ENCODE measurements at places on chromosomes 3 and 15.
A peak's percentile ranks its signal among the peaks of the same experiment; 100 is the strongest.

- DNase-seq = no peak
Measured at GRCh38 chr15:45703670-45704328, 69.0 kb downstream of the SQOR start.

DNA sequence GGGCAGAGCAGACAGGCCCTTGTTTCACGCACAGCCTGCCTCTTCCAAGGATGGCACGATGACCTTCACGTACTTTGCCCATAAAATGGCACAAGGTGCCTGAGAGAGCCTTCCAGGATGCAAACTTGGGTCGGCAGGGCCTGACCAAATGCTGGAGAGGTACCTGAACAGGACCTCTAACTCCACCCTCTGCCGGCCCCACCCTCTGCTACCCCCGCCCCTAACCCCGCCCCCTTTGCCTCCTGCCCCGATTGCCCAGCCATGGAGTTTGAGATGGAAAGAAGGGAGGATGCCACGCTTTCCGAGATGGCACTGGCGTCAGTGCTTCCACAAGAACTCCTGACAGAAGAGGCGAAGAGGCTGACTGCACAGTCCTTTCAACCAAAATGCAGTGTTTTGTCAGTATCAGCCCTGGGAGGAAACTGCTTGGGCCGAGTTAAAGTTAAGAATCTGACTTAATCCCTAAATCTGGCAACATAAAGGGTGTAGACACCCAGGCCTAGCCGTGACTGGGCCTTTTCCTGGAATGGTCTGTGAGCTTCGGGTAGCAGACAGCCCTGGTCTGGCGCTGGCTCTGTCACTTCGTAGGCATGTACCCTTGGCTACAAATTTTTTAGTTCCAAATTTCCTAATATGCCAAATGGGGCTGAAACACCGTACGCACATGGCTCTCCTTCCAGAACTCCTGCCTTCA lies 230.3 kb upstream of the RGMA start:
- no peak for DNase-seq

DNA sequence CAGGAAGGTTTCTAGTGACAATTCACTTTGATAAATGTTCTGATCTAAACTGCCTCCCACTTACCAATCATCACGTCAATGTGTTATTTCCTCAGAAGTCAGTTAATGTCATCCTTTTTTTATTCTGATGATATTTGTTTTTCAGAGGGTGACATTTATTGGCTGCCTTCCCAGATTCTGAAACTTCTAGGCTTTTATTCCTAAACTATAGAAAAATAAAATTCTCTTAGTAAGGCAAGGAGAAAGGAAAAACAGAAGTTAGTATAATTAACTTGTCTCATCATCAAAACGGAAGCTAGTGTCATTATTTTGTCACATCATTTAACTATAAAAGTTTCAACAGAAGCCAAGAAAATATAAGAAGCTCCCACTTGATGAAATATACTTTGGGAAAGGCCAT lies 100.0 kb upstream of the C3orf80 start:
- DNase-seq = no peak

DNA sequence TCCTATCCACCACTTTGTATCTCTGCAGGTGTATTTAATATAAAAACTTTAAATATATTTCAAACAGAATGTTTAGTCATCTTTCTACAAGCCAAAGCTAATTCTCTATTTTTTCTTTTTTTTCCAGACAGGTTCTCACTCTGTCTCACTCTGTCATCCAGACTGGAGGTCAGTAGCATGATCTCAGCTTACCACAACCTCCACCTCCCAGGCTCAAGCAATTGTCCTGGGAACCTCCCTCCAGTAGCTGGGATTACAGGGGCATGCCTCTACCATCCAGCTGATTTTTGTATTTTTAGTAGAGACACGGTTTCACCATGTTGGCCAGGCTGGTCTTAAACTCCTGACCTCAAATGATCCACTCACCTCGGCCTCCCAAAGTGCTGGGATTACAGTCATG lies 202.6 kb downstream of the VGLL3 start:
- DNase-seq = no peak

- DNase-seq = no peak
Measured at GRCh38 chr15:43144512-43144911, 11.1 kb downstream of the TMEM62 start.

DNA sequence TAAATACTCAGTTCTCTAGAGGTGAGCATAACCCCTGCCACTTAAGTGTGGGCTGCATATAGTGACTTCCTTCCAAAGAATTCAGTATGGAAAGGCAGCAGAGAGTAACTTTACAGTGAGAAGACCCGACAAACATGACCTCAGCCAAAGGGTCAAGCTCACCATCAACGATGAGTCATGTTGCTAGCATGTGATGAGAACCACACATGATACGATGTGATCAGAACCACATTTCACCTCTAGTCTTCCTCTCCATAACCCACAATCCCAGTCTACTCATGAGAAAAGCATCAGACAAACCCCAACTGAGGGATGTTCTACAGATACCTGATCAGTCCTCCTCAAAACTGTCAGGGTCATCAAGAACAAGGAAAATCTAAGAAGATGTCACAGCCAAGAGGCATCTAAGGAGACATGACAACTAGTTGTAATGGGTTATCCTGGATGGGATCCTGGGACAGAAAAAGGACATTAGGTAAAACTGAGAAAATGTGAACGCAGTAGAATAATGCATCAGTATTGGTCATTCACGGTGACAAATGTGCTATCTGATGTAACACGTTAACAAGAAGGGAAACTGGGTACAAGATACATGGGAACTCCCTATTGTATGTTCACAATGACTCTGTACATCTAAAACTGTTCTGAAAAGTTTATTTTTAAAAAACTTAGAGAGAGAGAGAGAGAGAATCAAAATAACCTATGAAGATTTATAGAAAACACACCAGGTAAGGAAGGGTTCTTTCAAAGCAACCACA lies 28.3 kb downstream of the SEC61A1 start:
- DNase-seq = peak; percentile 97

DNA sequence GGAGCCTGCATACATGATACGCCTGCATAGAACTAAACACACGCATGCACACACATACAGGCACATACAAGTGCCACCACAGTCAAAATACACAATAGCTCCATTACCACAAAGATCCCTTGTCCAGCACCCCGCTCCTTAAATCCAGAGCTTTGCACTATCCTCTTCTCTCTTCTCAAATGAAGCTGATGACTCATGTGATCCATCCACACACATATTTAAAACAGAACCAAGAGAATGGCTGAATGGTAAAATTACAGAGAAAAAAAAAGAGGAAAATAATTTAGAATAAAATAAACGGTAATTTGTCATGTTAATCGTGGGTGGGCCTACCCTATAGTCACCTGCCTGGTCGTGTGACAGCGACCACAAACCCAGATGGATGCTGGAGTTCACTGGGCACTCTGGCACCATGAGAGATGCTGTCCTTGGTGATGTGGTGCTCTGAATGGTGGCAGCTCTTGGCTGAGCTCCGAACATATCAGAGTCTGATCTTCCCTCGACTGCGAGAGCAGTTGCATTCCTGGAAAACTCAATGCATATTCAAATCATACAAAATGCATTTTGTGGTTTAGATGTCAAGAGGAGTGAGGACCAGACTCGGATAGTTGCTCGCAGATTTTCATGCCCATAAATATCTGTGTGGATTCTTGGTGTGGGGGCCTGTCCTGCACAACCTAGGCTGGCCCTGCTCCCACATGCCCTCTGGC lies 8.9 kb downstream of the IQSEC1 start:
- no peak for DNase-seq

DNA sequence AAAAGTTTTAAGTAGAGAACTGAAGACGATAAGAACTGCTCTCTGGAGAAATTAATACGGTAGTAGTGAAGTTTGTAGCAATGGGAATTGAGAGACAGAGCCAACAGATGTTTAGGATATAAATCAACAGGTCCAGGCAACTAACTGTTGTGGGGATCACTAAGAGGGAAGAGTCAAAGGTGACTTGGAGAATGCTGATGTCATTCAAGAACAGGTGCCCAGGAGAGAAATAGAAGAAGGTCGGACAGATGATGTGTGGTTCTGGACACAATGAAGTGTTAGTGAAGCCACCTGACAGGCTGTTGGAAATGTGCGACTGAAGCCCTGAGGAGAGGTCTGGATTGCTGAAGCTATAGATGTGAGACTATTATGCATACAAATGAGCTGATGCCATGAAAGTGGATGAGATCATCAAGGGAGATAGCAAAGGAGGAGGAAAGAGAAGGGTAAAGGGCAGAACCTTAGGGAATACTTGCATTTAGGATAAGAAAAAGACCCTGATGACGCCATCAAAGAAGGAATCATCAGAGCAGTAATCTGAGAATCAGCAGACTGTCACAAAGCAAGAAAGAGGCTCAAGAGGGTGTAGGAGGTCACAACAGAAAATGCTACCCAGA lies 183.7 kb downstream of the FRMD5 start:
- DNase-seq = no peak

DNA sequence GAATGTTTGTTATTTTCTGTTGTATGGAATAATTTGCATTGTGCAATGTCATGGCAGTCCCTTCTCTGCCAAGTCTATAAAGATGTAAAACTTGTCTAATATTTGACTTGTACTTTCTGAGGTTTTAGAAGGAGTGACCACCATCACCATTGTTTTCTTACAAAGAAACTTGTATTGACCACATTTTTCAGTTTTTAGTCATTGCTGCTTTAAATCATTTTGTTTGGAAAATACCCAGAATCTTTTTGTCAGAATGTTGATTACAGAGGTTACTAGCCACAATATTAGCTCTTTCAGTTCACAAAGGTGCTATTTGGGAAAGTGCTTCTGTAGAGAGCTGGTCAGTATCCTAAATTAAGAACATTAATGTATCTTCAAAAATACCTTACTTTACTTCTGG lies 532.4 kb upstream of the GBE1 start:
- no peak for DNase-seq

DNA sequence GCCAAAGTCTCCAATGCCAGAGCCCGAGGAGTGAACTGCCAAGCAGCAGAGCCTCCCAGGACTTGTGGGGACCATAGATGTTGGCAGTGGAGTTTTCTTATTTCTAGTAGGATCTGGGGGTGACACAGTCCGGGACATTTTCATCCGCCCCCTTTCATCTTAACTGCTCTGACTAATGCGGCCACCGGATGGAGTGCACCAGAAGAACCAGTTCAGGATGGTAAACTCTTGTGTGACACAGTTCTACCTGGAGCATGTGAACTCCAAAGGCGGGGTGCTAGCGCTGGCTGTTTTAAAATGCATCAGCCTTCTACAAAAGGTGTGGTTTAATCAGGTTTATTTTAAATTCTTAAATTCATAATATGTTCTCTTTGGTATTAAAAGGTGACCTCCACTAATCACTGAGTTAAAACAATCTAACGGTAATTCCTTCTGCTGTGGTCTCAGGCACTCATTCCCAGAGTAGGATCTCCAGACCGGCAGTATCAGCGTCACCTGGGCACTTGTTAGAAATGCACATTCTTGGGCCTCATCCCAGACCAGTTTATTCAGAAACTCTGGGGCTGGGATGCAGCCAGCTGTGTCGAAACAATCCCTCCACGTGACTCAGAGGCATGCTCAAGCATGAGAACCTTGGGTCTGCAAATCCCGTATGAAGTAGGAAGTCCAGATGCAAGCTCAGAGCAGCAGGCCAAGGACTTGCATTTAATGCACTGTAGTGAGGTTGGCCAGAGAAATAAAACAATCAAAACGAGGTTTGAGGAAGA lies 105.5 kb downstream of the GABRB3 start:
- DNase-seq = no peak

GRCh38 chr15:20358066-20358778 lies 183.4 kb downstream of the GOLGA6L6 start:
- DNase-seq = no peak

GRCh38 chr3:65597226-65597951 lies 441.3 kb downstream of the MAGI1 start:
- peak; percentile 24 for DNase-seq

- no peak for DNase-seq
Measured at GRCh38 chr3:178182337-178182779, 353.9 kb upstream of the KCNMB2 start.

DNA sequence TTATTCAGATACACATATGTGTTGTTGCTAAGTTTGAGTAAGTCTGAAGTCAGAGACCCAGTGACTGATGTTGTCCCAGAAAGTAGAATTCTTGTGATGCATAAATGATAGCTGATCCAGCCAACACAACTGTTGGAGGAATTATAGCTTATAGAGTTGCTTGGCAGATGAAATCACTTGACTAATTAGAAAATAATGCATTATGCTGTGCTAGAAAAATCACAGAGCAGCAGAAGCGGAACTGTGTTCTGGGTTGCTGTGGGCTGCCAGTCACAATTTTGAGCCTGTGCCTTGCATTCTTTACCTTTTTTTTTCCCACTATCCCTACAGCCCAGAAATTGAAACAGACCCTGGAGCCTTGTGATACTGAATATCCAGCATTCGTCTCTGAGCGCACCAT lies 90.0 kb upstream of the LRTM1 start:
- no peak for DNase-seq

DNA sequence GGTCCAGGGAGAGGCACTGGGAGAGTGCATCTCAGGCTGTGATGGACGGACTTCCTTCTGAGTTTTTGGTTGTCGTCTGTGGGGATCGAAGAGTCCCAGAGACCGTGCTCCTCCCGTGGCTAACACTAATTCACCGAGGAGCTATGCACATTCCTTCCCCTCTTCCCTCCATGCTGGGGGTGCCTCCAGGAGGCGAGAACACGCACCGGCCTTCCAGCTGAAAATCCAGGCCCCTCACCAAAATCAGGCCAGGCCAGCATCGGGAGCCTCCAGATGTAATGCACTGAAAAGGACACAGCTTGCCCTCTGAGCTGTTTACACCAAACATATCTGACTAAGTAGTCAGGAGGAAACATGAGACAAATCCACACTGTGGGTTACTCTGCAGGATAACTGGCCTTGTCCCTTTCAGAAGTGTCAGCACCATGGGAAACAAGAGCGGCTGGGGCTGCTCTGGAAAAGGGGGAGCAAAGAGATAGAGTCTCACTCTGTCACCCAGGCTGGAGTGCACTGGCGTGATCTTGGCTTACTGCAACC lies 5.5 kb downstream of the RNU5B-1 start:
- DNase-seq = no peak

DNA sequence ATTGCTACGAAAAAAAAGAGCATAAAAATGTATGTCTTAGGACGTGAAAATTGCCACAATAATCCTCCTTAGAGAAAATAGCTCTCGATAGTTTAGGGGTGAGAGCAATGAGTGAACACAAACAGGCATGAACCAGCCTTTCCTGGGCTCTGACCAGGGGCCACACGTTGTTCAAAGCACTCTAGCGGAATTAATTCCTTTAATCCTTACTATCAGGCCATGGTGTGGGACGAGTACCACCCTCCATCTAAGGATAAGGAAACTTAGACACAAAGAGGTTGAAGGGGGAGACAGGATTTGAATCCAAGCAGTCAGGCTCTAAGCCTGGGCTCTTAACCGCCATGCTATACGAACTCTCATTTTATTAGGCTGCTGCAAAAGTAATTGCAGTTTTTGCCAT lies 81.9 kb upstream of the CACNA2D3 start:
- no peak for DNase-seq

- peak; percentile 79 for DNase-seq
Measured at GRCh38 chr3:178518660-178519396, 17.4 kb upstream of the KCNMB2 start.

Measured in HT1080 (cell line).